ENCODE measurements at places on chromosomes 3 and 15. TPM values are rescaled to one million over a fixed set of nuclear protein-coding genes. Genes with fewer than 3 reads are reported as not detected.

Gene OR5K3
- total RNA-seq: not detected

- DNase-seq: no peak
These were observed 3.2 kb downstream of the CGNL1 start for GRCh38 chr15:57379487-57379886.

Gene SLC15A2
- 14.0 TPM for total RNA-seq

GRCh38 chr3:4536260-4536659 lies 43.1 kb downstream of the ITPR1 start:
- DNase-seq: no peak

- peak; percentile 80 for DNase-seq
These were observed 778.5 kb downstream of the NTRK3 start for GRCh38 chr15:87477737-87478686.

Gene C3orf18
- 9.3 TPM for total RNA-seq

Gene TRIM69
- 22.0 TPM for total RNA-seq

- DNase-seq: no peak
These were observed 132.8 kb upstream of the SMAD3 start for GRCh38 chr15:66932634-66933024.

Gene LOXL1
- 56.2 TPM for total RNA-seq

Gene SPSB4
- 5.6 TPM for total RNA-seq

DNA sequence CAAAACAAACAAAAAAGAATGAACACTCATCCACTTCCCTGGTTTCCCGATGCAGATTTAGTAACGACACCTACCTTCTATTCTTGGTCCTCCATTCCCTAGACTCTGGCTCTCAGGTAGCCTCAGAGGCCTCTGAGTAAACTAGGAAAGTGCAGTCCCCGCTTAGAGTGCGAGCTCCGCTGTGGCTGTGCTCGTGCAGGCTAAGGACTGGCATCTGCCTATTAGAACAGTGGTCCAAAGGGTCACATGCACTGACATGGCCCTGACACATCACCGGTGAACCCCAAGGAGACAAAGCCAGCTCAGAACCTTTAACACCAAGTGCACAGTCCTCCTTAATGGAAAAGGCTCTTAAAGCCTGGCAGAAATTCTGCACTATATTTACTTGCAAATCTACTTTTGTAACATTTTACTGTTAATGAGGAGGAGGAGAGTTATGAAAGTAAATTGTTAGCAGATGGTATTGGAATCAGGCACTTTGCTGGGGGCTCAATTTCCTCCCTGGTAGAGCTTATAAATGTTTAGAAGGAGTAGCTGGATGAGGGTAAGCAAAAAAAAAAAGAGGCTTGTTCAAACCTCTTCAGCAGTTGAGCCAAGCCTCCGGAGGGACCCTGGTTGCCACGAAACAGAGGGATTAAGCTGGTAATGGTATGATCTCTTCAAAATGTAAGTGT lies 31.1 kb downstream of the VGLL4 start:
- no peak for DNase-seq

GRCh38 chr15:88375234-88375927 lies 91.8 kb downstream of the MRPL46 start:
- DNase-seq: no peak

Gene CELF6
- 1.5 TPM for total RNA-seq

Gene RBMS3
- 136 TPM for total RNA-seq

Gene FETUB
- total RNA-seq: not detected

GRCh38 chr3:165837058-165837525 lies at the start of gene BCHE:
Gene BCHE (minus strand): TSS chr3:165837423. CDS start chr3:165831033, 6,390 bp downstream.
- peak; percentile 59 for DNase-seq

GRCh38 chr3:128344052-128344735 lies 122.5 kb downstream of the DNAJB8 start:
- no peak for DNase-seq

DNA sequence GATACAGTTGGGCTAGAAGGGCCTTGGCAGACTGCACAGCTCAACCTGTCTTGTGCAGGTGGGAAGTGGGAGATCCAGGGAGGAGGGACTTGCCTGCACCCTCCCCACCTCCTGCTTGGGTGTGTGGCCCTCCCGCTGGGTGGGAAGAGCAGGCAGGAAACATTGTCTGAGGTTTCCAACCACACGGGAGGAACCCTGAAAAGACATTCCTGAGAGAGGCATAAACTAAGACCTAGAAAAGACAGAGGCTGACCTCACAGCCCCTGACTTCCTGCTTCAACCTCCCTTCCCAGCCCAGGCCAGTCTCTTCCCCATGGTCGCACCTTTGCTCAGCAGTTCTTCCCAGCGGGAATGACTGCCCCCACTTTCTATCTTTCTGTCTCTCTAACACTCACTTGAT lies 46.3 kb upstream of the INSYN1 start:
- DNase-seq: no peak

DNA sequence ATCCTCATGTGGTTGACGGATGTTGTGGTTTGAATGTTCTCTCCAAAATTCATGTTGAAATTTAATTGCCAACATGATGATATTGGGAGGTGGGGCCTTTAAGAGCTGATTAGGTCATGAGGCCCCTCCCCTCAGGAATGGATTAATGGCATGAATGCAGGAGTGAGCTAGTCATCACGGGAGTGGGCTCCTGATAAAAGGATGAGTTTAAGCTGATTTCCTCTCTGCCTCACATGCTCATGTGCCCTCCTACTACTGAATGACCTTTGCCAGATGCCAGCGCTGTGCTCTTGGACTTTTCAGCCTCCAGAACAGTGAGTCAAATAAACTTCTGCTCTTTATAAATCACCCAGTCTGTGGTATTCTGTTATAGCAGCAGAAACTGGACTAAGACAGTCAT lies 111.2 kb downstream of the MYO5A start:
- no peak for DNase-seq

Gene ANKDD1A
- 12.4 TPM for total RNA-seq

GRCh38 chr3:42685891-42686820 lies 819 bp downstream of the KLHL40 start:
- DNase-seq: no peak

GRCh38 chr15:80710635-80711554 lies 15.8 kb downstream of the ABHD17C start:
- DNase-seq: no peak

Gene GOLGA6D
- total RNA-seq: not detected

Gene EXD1
- total RNA-seq: not detected

Gene IGDCC3
- total RNA-seq: 1.4 TPM

DNA sequence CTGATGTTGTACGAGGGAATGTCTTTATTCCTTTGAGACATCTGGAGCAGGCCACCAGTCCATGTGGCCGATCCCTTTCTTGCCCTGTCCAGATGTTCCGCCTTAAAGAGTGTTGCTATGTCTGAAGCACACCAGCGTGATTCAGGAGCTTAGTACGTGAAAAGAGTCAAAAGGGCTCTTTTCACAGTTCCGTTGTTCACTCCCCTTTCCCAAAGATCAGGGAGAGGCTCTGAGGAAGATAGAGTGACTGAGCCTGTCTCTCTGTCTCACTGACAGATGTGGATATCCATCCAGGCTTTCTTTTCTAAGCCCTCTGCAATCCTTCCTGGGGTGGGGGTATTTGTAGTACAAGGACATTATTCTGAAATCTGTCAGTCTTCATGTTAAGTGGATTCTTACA lies 262.5 kb upstream of the LRTM1 start:
- DNase-seq: no peak

DNA sequence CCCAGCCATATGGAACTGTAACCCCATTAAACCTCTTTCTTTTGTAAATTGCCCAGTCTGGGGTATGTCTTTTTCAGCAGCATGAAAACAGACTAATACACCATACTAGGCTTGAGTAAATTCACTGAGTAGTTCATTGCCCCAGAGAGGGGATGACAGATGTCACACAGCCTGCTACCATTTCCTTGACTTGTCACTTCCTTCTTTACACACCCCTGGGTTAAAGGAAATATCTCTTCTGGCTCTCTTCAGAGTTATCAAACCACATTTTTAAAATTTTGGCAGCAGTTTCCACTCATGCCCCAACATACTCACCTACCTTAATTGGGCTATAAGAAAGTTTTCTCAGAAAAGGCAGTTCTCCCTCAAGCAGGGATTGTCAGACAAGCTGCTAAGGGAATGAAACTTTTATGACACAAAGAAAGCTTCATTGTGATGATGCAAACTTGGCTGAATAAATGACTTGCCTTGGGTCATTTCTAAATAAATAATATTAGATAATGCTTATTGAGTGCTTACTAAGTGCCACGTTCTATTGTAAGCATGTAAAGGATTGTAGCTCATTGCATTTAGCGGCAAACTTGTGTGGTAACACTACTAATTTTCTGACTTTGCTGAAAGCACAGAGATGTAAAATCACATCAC lies 68.0 kb upstream of the RBMS3 start:
- DNase-seq: no peak

Gene NPAP1
- 0.58 TPM for total RNA-seq

Gene DAZL
- total RNA-seq: not detected

Gene SLCO2A1
- total RNA-seq: 3.0 TPM

DNA sequence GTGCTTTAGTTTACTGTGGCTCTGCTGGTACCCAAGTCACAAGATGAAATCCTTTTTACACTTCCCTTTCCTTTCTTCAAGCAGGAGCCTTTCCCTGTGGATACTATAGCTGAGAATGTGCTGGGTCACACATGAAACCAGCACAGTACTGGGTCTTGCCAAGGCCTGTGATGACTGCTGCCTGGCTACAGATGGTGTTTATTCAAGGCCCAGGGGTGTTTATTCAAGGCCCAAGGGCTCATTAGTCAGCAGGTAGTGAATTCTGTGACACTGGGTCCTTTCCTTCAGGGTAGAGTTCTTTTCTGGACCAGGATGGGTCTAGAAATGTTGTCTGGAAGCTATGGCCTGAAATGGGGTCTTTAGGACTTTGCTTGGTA lies 99.4 kb downstream of the SH3GL3 start:
- DNase-seq: no peak

DNA sequence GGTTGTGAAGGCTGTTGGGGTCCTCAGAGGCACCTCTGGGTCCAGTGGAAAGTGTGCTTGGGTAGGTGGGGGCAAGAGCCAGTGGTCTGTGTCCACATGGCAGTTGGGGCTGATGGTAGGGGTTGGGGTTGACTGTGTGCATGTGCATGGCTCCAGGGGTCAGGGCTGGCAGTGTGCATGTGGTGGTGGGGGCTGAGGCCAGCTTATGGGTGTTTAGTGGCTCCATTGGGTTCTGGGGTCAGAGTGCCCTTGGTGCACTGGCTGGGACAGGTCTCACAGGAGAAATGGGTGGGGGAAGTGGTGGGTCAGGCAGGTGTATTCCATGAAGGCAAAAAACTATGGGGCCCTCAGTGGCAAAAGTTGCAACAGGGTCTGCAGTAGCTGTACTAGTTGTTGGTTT lies 97.9 kb downstream of the EDEM1 start:
- no peak for DNase-seq

DNA sequence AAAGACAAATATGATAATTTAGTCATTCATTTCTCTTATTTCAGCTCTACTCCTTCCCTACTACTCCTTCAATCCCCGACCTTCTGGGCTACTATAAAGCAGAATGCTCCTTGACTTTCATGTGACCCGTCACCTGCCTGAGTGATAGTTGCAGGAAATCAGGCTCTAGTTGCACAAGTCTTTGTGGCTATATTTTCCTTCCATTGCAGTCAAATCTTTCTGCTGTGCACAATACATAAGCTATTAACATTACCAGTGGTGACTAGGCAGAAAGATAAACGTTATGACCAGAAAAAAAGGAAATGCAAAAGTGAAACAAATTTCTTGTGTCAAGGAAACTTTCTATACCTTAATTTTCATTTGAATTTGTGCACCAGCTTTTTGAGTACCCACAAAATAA lies 2.3 kb downstream of the SUCNR1 start:
- DNase-seq: no peak

- DNase-seq: no peak
These were observed 147.7 kb upstream of the ICE2 start for GRCh38 chr15:60626669-60627068.

DNA sequence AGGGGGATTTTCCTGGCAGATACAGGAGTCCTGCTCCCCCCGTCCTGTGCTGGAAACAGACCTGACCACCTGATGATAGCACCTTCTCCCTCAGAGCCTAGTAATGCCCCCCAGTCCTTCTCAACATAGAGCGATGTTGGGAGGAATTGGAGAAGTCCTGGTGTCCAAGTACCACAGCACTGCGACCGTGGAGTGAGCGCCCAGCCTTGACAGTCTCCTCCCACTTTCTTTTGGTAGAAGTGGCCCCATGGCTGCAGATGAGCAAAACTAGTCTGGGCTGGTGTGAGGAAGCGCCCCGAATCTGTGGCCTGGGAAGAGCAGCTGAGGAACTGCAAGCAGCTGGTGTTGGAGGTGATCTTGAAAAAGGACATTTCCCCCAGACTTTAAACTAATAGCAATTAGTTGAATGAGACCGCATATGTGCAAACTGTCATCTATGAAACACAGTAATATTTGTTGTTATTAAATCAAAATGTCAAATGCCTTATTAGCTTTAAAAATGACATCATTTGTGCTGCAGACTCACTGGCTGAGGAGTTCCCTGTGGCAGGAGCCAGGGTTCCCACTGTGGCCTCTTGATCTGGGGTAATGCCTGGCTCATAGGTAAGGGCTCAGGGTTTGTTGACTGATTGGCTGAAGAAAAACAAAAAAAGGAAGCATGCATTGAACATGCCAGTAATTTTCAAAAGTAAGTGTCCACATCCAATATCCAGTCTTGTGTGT lies 121.8 kb downstream of the CACNA2D3 start:
- DNase-seq: no peak

Gene MEIS2
- 163 TPM for total RNA-seq

- DNase-seq: no peak
These were observed 77.3 kb downstream of the CCR1 start for GRCh38 chr3:46130631-46131310.

GRCh38 chr3:63872135-63872924 lies 8.7 kb downstream of the ATXN7 start:
- DNase-seq: no peak

DNA sequence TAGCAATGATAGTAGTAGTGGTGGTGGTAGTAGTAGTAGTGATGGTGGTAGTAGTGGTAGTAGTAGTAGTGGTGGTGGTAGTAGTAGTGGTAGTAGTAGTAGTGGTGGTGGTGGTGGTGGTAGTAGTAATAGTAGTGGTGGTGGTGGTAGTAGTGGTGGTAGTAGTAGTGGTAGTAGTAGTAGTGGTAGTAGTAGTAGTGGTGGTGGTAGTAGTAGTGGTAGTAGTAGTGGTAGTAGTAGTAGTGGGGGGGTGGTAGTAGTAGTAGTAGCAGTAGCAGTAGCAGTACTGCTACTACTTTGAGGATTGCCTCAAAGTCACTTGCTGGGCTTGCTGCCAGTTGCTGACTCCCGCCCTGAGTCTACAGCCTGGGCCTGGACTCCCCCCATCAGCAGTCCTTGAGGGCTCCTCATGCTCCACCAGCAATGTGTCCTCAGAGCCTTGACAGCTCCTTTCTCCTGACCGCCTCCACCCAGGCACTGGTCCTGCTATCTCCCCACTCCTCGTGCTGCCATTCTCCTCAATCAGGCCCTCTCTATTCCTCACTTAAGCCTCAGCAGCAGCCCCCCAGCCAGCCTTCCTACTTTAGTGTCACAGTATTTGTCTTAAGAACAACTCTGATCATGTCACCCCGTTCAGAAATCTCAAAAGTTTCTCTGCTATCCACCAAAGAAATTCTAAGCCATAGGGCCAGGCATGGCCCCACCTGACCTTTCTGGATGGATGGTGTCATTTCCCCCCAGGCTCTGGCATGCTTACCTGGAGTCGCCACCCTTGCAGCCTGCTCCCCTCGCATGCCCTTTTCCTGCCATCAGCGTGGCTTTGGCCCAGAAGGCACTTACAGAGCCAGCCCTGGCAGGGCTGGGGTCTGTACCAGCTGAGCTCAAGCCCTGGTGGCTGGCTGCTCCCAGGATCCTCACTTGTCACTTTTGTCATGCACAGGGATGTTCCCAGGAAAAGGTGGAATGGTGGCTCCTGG lies 45.6 kb downstream of the DLEC1 start:
- no peak for DNase-seq
